ENCODE measurements at places on chromosomes 1 and 21.

GRCh38 chr1:230194525-230194924, 127.5 kb downstream of the GALNT2 start:
- DNase-seq = no peak

GRCh38 chr1:239843541-239843940, 248.1 kb upstream of the FMN2 start:
- DNase-seq = no peak

DNA sequence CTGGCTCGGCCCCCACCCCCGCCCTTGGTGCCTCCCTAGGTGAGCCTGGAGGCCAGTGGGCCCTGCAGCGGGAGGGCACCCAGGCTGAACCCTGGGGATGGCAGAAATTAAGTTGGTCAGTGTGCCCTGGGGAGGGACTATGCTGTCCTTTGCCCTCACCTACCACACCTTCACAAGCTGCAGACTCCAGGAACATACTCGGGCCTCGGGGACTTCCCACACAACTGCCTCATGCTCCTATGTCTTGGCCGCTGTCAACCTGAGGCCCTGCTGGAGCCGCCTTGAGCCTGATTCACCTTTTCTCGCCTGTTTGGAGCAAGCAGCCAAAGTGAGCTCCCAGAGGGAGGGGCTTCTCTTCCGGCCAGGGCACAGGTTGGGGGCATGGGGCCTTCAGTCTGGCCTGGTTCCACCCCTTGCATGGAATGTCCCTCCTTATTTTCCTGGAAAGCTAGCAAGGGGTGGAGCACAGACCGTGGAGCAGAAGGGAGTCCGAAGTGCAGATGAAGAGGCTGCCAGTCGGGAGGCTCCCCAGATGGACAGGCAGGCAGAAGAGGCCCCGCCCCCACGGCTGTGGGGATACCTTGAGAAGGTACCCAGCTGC, 24.7 kb downstream of the KNCN start:
- no peak for DNase-seq

GRCh38 chr1:114099268-114099667, 54.4 kb downstream of the SYT6 start:
- peak; percentile 87 for DNase-seq

GRCh38 chr1:43622901-43623780, 26.8 kb upstream of the KDM4A start:
- DNase-seq = no peak

- DNase-seq = no peak
These were observed 31.7 kb upstream of the GADD45A start for GRCh38 chr1:67653304-67653703.

- peak; percentile 47 for DNase-seq
These were observed 783 bp upstream of the AGL start for GRCh38 chr1:99849413-99849743.

- DNase-seq = no peak
These were observed 1.8 kb downstream of the TRIM46 start for GRCh38 chr1:155175281-155175926.

DNA sequence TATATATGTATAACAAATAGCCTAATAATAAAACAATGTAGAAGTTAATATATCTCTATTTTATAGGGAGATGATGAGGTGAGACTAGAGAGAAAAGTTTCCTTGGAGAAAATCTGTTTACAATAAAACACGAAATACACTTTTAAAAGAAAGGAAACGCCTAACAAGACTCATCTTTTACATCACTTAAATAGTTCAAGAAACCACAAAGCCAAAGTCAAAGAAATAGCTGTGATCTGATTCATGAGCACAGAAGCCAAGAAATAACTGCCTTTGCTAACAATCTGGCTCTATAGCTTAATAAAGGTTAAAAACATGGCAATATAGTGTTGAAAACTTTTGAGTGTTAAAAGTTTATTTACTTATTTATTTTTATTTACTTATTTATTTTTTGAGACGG, 61.5 kb downstream of the TOR3A start:
- no peak for DNase-seq

DNA sequence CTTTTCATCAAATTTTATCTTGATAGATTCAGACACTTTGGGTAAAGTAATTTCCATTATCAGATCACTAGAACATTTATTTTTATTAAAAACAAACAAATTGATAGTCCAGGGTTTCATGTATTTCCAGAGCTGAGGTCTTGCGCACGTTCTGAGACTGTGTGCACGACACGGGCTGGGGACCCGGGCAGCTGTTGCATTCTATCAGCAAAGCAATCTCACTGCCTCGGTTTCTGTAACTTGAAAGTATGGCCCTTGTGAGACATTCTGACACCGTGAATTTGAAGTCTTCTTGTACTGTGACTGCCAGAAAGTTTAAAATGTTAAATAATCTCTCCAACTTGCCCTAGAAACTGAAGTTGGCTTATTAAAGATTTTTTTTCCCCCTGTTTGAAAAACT, 746.9 kb upstream of the ADGRL2 start:
- DNase-seq = no peak

- peak; percentile 56 for DNase-seq
These were observed 27.5 kb downstream of the OVGP1 start for GRCh38 chr1:111399792-111400610.

DNA sequence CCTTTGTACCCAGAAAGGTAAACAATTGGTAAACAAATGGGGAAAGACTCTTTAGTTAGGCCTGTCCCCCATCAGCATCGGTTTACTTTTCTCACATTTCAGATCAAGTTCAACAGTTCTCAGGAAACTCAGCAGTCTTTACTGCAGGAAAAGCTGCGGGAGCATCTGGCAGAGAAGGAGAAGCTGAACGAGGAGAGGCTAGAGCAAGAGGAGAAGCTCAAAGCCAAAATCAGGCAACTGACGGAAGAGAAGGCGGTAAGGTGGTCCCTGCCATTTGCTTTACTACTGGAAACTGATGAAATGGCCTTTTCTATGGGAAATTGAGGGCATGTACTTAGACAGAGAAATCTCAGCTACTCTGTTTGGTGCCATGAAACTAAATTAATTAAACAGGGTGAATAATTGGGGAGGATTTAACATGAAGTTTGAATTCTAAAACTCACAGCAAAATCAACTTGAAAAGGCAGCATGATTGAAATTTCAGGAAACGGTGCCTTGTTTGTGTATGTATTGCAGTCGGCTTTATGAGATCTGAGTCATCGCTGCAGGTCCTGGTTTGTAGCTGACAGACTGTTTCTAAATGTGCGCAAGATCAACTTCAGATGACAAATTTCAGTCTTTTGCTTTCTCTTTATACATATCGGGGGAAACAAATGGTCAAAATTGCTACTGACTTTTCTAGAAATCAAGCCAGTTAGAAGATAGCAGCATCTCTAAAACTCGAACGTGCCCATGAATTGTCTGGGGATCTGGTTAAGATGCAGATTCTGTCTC, 67.9 kb upstream of the EFHD2 start:
- DNase-seq = no peak

- no peak for DNase-seq
These were observed 6.5 kb upstream of the IGSF3 start for GRCh38 chr1:116674011-116674531.

GRCh38 chr1:172135978-172136610, 284.4 kb upstream of the C1orf105 start:
- DNase-seq = no peak

DNA sequence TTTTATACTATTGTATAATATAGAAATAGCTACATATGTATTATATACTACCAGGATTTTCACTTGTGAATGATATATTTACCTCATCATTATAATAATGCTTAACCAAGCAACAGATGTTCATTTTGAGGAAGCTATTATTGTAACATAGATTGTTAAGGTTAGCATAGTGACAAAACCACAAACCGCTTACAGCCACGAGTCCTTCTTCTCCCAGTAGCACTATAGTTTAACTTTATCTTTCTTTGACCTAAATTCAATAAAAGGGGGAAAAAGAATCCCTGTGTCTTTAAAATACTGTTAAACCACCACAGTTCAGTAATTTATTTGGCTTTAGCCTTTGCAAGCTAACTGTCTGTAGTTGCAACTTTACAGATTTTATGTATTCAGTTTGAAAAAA, 1039.4 kb upstream of the B3GALT2 start:
- no peak for DNase-seq

- DNase-seq = no peak
These were observed 254.4 kb downstream of the AKT3 start for GRCh38 chr1:243595527-243596210.

DNA sequence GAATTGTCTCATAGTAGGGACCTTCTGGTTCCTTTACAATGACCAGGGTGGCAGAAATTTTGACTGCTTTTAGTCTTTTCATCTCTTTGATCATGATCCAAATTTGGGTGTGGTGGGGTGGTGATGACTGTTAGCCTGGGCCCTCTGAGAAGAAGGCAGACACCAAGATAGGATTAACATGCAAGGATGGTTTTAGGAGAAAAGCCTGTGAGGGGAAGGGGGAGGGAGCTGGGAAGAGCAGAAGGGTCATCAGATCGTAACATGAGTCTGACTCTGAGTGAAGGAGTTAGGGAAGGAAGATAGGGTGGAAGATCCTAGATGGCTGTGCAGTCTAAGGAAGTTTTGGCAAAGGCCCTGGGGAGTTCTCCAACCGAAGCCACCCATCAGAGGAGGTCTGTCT, 28.5 kb upstream of the CAMSAP2 start:
- DNase-seq = no peak

- DNase-seq = no peak
These were observed at the start of gene GNG12 for GRCh38 chr1:67832737-67833601. Gene GNG12 (minus strand): TSS chr1:67833467. CDS start chr1:67707686, 125,781 bp downstream.

DNA sequence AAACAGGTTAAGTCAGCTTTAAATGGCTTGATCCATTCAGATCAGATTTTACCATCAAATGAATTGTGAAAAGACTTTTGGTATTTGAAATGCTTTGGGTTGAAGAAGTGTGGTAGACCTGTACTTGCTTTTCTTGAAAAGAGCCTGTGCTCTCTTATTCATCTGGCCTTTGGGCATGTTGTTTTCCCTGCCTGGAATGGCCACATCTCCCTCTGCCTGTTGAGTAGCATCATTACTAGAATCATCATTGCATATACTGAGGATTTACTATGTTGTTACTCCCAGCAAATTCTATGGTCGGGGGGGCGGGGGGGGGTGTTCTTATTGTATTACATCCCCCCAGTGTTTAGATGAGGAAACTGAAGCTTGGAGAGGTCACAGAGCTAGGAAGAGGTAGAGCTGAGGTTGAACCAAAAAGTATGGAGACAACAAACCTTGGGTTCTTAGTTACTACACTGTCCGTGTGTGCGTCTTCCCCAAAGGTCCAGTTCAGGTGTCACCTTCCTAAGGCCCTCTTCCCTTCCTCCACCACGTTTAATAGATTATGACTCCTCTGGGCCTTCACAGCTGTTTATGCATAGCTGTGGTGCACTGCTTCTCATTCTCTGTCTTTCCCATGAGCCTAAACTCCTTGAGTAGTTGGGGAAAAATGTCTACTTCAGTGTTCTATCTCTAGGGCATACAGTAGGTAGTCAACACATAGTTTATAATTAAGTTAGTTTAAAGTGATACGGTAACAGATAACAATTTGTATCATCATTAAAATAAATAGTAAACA, 246.4 kb upstream of the HOOK1 start:
- no peak for DNase-seq

GRCh38 chr1:158810311-158810710, 20.8 kb upstream of the MNDA start:
- no peak for DNase-seq

DNA sequence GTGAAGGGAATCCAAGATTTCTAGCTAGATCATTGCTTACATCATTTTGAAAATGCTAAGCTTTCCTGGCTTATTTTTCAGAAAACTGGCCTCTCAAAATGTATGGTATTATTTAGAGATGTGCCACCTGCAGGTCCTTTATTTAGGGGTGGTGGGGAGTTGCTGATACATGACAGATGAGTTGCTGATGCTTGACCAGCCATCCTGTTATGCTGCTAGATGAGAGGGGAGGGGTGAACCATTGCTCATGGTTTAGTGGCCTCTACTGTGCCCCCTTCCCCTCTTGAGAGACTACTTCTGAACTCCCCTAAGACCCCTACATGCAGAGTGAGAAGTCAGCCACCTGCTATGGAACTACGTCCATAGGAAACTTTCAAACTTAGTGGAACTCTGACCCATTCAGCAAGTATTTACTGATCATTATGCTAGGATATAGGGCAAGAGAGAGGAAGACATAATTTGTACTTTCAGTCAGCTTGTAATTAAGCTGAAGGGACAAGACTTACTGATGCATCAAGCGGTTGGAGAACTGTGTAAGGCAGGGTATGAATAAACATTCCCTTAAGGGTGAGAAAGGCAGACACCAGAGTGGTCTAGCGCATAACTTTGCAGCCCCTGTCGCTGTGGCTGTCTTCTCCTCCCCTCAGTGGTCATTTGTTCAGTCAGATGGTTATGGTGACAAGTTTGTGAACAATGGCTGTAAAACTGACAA, 34.6 kb downstream of the SLAMF6 start:
- DNase-seq = no peak

DNA sequence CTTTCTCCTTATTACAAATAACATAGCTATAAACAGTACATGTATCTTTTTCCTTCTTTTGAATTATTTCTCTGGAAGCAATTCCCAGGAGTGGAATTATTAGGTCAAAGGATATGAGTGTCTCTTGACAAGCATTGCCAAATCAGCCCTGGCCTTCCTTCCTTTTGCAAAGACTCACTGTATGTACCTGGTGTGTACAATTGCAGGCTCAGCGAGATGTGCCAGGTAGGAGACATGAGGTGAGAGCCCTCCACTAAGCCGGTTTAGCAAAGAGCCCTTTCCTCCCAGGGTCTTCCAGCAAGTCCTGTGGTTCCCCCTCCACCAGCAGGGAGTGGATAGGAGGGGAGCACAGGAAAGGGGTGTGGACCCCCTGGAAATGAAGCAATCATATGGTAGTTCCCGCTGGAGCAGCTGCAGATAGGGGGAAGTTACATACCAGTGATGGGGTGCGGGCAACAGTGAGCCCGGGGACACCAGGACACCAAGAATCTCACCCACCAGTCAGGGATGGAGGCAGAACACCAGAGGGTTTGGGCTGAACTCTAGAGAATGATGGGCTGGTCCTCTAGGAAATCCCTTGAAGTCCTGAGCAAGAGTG, 18.3 kb downstream of the RCSD1 start:
- DNase-seq = no peak

GRCh38 chr1:111825217-111825616, 69.5 kb downstream of the DDX20 start:
- DNase-seq = no peak

- no peak for DNase-seq
These were observed 32.9 kb upstream of the L1TD1 start for GRCh38 chr1:62161711-62162110.

GRCh38 chr1:167669209-167670124, 39.4 kb downstream of the RCSD1 start:
- peak; percentile 18 for DNase-seq

- peak; percentile 62 for DNase-seq
These were observed 1.5 kb downstream of the GCLM start for GRCh38 chr1:93907718-93908117.

DNA sequence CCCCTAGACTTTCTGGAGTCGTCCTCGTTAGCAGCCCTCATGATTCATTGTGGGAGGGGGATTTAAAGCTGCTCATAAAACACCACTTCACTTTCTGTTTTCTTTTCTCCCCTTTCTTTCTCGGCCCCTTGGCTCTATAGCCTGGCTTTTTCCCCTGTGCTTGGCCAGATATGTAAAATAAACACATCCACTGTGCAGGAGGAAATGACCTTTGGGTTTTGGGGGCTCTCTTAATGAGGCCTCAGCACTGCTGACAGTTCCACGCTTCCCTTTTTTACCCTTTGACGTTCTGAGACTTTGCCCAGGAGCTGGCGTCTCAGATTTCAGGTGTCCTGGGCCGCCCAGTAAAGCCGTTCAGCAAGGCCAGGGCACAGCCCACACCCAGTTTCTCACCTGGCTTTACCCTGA, 65.7 kb downstream of the RUNX3 start:
- DNase-seq = no peak

Data from NCI-H1105 treated with DMSO at 0.1 percent for 48 hours (cell line).